ENCODE measurements at places on chromosomes 7 and 10. TPM values are rescaled to one million over a fixed set of nuclear protein-coding genes. Genes with fewer than 3 reads are reported as not detected.

The WIPF3 gene
- 80.7 TPM for total RNA-seq

The ARHGAP22 gene
- 6.2 TPM for total RNA-seq

- H3K36me3 ChIP-seq = no peaks in the 10 kb centered on the region
- no peaks in the 10 kb centered on the region for H3K27me3 ChIP-seq
- peaks cover 26% of the 10 kb centered on the region for H3K4me1 ChIP-seq
- no peak for DNase-seq
- H3K27ac ChIP-seq = peak overlapping the region; percentile 34
- H3K4me3 ChIP-seq = no peak overlapping the region
Measured at GRCh38 chr10:114492351-114493037, 88.2 kb upstream of the AFAP1L2 start.

- no peaks in the 10 kb centered on the region for H3K27me3 ChIP-seq
- no peak overlapping the region for H3K4me3 ChIP-seq
- no peak overlapping the region for H3K27ac ChIP-seq
- H3K36me3 ChIP-seq = no peaks in the 10 kb centered on the region
- DNase-seq = no peak
Measured at GRCh38 chr7:98467570-98468312, 66.9 kb upstream of the BAIAP2L1 start.

GRCh38 chr7:23918856-23919255 is 208.8 kb downstream of the STK31 start:
- H3K4me3 ChIP-seq = no peak overlapping the region
- H3K27me3 ChIP-seq = no peaks in the 10 kb centered on the region
- no peak overlapping the region for H3K27ac ChIP-seq
- H3K4me1 ChIP-seq = no peaks in the 10 kb centered on the region

GRCh38 chr7:81211204-81211933 is 292.5 kb upstream of the SEMA3C start:
- no peak for DNase-seq
- no peaks in the 10 kb centered on the region for H3K4me1 ChIP-seq
- no peaks in the 10 kb centered on the region for H3K27me3 ChIP-seq
- no peak overlapping the region for H3K27ac ChIP-seq
